ENCODE measurements at places on chromosomes 4 and X.

DNA sequence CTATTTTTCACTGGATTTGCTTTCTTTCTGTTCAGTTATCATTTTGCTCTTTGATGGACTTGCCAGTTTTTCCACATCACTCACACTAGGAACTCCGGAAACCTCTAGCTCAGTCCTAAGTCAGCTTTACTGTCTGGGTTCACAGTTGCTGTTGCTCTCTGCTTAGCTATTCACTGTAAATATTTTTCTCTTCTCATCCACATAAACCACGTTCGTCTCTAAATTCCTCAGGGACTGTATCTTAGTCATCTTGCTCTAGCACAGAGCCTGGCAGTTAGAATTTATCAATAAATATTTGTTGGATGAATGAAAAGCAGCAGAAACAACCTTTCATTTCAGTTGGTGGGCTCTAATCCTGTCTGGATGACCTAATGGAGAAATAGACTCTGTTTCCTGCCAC is 119.4 kb upstream of the DMD start:
- DNase-seq, result no peak

- DNase-seq, result no peak
Measured at GRCh38 chr4:129176864-129177263, 80.9 kb downstream of the C4orf33 start.

DNA sequence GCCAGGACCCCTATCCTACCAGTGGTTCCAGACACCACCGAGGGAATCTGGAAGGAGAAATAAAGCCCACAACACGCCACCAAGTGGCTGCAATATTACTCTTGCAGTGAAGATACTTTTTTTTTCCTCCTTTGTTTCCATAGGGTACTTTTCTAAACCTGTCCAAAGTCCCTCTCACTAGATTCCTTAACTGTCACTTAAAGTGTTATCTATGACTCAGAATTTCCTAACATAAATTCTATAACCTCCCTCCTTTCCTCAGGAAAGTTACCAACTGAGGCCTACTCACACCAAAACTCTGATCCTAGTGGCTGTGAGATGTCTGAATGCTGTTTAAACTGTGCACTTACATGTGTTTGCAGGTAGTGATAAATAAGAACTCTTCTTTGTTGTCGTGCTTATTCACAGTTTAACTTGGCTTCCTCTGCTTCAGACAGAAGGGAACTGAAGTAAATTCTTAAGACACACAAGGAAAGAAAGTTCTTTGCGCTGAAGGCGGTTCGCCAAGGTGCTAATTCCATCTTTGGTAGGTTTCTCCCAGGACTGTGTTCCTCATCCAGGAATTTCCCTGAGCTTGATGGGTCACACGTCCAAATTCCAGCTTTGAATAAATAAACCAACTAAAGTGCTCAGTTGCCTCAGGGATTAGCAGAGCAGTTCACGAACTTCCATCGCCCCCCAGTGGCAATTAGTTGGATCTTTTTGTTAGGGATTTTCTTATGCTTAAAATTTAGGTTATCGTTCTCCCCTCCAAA is 10.7 kb upstream of the HCCS start:
- peak; percentile 68 for DNase-seq

DNA sequence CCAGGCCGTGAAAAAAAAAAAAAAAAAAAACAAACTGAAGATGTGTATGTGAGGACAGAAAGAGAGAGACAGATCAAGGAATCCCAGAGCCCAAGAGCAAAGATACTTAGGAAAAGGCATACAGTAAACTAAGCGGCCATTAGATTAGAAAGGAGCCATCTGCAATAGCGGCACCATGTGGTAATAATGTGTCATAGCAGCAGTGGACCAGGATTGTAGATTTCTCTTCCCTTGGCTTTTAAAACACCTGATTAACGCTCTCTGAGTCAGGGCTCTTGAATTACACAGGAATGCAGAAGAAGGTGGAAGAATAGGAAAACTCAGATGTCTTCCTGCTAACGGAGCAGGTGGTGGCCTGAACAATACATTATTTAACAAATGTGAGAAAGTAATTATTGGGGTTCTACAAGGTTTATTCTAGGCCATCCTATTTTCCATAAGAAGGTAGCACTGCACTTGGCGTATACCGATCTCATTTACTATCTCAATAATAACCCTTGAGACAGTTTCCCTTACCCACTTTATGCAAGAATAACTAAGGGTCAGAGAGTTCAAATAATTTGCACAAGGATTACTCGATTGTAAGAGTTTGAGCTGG is 182.7 kb downstream of the KCNIP4 start:
- DNase-seq, result peak; percentile 53

DNA sequence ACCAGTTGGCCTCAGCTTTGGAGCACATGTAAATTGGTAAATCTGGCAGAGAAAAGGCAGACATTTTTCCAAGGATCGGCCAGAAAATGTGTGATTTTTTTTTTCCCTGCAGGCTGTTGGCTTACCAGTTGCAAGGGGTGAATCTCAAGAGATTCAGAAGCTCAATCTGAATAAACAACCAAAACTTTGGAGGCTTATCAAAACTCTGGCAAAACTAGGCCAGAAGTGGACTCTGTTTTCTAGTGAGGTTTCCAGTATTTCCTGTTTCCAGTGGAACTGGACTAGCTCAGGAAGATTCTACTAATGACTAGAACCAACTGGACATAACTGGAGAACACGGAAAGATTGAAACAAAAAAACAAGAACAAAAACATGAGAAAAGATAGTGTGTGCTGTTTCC is 191.3 kb downstream of the SMIM20 start:
- DNase-seq, result no peak

DNA sequence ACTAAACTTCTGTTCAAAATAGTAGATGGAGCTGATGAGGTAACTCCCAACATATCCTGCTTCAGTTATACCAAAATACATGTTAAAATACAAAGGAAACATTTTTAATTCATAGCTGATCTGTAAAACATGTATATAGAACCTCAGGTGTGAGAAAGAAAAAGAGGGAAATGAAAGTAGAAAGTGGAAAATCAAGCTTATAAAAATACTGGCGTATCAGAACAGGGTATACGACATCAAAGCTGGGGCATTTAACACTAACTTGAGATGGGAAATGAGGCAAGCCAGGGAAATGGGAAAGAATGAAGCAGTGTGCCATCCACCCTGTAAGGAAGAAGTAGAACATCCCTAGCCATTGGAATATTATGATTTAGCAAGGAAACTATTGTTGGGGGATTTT is 767.5 kb downstream of the DMD start:
- no peak for DNase-seq

- no peak for DNase-seq
Measured at GRCh38 chr4:52250154-52250553, 199.1 kb downstream of the SPATA18 start.

DNA sequence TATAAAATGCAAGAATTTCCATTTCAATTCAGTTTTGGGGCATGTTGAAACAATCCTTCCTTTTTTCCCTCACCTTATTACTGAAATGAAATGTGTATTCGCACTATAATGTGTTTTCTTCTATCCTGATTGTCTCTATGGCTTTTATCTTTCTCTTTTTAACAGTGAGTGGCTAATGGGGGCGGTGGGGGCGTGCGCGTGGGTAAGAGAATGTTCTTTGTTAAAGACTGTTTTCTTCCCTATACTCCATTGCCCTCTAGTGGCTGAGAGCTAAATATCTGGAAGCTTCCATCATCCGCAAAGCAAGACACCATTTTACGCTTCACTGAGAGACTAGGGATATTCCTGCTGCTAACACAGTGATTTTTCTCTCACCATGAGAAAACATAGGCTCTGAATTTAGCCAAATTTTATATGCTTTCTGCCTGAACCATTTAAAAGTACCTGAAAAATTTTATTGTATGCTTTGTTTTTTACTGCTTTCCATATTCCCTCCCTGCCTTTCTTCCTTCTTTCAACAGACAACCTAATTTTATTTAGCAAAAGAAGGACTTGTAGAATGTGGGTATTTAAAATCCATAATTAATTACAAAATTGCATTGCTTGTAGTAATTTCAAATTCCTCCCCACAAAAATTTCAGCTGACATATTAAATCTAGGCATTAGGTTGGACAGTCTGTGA is 194.0 kb downstream of the GASK1B start:
- peak; percentile 67 for DNase-seq

DNA sequence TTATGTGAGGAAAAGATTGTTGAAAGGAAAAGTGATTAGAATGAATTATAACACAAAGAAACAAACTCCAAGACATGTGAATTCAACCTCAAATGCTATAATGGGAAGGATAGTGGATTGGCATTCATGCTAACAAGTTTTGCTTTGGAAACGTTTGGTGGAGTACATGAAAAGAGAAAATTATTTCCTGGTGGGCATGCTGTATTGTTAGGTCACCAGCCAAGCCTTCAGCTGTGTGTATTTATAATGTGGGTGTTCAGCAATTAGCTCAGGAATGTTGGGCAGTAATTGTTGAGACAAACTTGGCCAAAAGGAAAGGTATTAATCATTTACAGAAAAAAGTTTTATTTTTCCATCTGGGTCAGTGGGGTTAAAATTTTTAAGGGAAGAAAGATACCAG is 198.9 kb upstream of the ARSJ start:
- DNase-seq, result no peak

GRCh38 chr4:118772081-118772766 is 63.7 kb downstream of the SEC24D start:
- peak; percentile 66 for DNase-seq

- no peak for DNase-seq
Measured at GRCh38 chrX:136635235-136635634, 12.7 kb upstream of the CD40LG start.

GRCh38 chrX:12965131-12965940 is 9.6 kb upstream of the TMSB4X start:
- DNase-seq, result no peak

DNA sequence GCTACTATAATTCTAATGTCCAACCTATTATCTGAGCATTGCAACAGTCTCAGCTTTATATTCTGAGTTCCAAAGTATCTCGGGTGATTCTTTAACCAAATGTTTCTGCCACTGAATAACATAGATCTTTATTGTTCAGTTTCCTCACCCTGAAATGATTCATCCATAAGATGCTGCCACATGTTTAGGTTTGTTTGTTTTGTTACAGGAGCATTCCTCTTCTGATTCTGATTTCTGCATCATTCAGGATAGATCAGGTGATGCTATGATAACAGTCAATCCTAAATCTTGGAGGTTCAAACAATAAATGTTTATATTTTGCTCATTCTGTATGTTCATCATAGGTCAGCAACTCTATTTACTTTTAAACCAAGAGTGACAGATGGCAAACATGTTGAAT is 927.6 kb downstream of the PCDH7 start:
- no peak for DNase-seq
